Lower lobe of right lung (tissue), 2 donors: ENCODE measurements at places on chromosomes 16 and 17. TPM values are rescaled to one million over a fixed set of nuclear protein-coding genes. Genes with fewer than 3 reads are reported as not detected.

The STH gene
- total RNA-seq: not detected

The TPSG1 gene
- total RNA-seq: 2.9 TPM

DNA sequence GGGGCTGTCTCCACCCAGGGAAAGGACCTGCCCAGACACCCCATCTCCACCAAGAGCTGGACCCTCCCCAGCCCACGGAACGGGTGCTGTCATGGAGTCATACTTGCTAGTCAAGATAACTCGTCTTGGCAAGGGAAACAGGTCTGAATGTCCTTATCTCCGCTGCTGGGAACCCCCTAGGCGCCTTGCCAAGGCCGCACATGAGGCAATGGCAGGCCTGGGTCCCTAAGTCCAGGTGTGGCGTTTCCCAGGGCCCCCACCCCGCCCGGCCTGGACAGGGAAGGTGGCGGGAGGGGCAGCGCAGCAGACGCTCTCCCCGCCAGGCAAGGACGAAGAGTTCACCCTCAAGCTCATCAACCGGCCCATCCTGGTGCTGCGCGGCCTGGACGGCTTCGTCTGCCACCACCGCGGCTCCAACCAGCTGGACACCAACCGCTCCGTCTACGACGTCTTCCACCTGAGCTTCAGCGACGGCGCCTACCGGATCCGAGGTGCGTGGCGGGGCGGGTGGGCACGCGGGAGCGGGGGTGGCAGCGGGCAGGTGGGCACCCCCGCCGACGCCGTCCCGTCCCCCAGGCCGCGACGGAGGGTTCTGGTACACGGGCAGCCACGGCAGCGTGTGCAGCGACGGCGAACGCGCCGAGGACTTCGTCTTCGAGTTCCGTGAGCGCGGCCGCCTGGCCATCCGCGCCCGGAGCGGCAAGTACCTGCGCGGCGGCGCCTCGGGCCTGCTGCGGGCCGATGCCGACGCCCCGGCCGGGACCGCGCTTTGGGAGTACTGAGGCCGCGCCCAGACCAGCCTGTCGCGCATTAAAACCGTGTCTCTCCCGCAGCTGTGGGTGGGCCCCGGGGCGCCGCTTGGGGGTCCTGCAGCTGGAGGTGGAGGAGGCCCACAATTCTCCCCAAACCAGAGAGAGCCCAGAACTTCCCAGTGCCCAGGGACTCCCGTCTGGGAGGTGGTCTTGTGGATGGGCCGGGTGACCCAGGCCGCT is 8.4 kb downstream of the FSCN2 start:
- DNase-seq: no peak

- no peak for DNase-seq
Observed at GRCh38 chr16:30656974-30657865, 1.0 kb upstream of the FBRS start.

The DUSP14 gene
- 7.7 TPM for total RNA-seq

The METTL2A gene
- 17.9 TPM for total RNA-seq

GRCh38 chr16:54177052-54177861 is 109.3 kb downstream of the IRX3 start:
- DNase-seq: no peak

The SLC5A11 gene
- 0.27 TPM for total RNA-seq

The CCL4 gene
- 11.9 TPM for total RNA-seq

The CCL16 gene
- 0.50 TPM for total RNA-seq

DNA sequence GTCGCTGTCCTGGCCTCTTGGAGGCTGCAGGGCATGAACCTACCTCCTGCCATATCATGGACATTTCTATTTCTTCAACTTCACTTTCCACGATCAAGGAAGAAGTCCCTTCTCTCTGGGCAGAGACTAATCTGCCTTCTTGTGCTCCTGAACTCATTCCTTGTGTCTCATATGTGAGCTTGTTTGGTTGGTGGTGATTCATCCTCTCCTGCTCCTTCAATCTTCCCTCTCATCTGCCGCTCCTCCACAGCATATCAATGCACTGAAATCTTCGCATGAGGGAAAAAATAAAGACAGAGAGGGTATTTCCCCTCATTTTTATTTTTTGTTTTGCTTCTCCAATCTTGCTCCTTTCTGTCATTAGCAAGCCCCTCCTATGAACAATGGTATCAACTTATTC is 571.7 kb upstream of the GOT2 start:
- no peak for DNase-seq

DNA sequence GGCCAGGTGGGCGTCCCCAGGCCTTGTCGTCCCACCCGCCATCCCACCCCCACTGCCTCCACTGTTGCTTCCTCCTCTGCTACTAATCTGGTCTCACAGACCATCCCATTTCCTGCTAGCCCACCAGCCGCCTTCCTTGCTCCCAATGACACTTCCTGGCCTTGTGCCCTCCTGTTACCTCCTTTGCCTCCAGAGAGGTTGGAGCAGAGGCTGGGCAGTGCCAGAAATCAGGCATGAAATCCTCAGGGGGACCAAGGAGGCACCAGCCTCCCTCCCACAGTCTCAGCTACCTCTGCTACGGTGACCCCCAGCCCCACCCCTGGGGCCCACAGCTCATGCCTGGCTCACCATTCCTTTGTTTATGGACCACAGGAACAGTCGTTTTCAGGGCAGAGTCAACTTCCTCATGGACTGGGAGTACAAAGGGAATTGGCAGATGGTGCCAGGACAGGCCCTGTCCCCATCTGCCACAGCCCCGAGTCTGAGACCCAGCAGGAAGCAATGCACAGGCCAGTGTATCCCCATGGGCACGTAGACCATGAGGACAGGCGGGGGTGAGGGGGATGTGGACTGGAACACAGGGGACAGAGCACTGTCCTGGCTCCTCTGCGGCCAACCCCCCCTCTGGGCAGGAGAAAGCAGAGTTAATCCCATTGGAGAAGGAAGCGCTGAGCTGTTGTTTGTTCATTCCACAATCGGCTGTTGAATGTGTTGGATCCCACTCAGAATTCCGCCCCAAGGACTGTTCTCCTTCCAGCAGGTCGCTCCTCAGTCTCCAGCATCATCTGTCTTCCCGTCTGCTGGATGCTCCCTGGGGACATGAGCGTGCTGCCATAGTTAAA is 2.2 kb upstream of the CDH5 start:
- peak; percentile 65 for DNase-seq

- no peak for DNase-seq
Observed at GRCh38 chr16:56279132-56279531, 87.8 kb downstream of the GNAO1 start.

The POLR3K gene
- 12.1 TPM for total RNA-seq

DNA sequence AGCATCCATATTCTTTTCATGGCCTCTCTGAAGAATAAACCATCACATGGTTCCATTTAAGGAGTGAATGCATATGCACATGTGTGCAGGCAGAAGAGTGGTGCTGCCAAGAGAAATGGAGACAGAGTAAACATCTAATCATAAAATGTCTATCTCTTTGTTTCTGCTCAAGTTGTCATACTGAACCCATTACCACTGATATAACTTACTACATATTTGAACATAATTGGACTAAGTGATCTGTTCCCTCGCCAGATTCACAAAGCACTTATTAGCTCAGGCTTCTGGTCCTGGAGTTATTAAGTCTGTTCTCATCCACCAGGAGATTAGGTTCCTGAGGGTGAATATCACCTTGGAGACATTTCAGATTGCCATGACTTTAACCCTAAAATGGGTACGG is 72.3 kb upstream of the XYLT1 start:
- DNase-seq: no peak

The CRAMP1 gene
- 24.1 TPM for total RNA-seq
